ENCODE measurements at places on chromosomes 6 and 20.

- peak; percentile 40 for DNase-seq
Observed at GRCh38 chr6:106534564-106534982, 94.7 kb downstream of the RTN4IP1 start.

GRCh38 chr6:135158397-135158796 is 22.7 kb upstream of the MYB start:
- DNase-seq = no peak

- DNase-seq = no peak
Observed at GRCh38 chr6:81073318-81073717, 679.2 kb downstream of the TENT5A start.

GRCh38 chr6:20227350-20227749 is 15.1 kb upstream of the MBOAT1 start:
- no peak for DNase-seq

DNA sequence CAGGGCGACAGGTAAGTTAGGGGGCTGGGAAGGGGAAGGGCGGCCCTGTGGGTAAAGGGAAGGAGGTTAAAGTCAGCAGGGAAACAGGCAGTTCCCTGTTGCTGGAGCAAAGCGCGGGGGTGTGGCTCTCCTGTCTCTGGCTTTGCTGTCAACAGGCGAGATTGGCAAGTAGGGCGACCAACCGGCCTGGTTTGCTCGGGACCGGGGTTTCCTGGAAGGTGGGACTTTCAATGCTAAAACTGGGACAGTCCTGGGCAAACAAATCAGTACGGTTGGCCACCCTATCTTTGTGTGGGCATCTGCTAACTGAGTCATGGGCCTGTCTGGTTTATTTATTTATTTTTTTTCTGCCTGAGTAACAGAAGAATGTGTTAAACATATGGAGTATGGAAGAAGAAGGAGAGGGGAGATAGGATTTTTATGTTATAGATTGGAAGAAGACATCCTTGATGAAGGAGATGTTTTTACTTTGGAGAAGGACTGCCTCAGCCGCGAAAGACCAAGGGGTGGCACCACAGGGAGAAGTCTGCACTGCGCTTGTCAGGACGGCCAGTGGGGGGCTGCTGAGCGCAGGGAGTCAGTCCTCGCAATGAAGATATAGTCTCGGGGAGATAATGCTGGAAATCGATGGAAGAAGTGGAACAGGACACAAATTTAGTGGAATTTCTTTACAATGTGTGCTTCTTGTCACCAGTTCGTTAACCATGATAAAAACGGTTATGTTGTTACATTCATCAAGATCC is 43.4 kb upstream of the ESR1 start:
- no peak for DNase-seq

DNA sequence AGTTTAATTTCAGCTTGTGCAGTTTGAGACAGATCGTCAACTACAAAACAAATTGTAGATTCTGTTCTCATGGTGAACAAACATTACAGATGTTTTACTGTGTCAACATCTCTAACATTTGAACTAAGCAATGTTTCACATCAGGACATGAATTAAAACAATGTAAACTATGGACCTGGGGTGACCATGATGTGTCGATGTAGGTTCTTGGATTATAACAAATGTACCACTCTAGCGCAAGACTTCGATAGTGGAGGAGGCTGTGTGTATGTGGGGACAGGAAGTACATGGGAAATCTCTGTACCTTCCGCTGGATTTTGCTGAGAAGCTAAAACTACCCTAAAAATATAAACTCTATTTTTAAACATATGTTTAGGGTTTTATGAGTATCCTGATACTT is 17.1 kb downstream of the HIVEP2 start:
- no peak for DNase-seq

DNA sequence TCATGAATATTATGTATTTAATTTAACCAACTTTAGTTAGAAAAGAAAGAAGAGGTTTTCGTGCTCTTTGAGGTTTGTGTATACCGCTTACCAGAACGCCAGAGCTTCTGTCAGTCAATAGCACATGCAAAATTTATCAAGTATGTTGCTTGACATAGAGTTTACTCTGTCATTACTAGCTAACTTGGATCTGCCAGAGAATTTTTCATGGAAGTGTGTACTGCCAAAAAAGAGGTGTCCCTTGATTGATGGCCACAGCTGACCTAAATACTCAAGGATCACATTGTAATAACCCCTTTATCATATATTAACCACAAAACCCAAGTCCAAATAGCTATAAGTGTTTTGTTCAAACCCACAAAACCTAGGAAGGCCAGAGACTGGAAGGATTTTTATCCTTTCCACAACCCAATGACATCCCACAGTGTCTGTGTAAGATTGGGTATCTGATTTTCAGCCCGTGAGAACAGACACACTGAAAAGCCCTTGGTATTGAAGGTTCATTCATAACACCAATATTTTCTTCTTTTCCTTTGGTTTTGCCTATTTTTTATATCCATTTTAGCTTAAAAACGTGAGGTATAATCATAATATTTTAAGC is 194.0 kb upstream of the EYA4 start:
- no peak for DNase-seq

DNA sequence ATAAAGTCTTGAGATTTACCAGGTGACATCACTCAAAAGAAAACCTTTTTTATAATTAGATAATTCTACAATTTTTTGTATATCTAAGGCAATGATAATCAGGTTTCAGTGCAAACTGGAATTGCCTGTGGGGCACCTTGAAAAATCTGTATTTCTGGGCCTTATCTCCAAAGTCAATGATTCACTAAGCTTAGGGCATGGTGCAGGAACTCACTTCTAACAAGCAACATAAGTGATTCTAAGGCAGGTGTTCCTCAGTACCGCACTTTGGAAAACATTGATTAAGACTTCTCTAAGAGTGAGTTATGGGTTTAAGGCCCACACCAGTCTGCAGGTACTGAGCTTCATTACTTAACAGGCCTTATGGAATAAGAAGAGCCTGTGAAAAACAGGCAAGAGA is 115.3 kb downstream of the COL12A1 start:
- no peak for DNase-seq

GRCh38 chr6:130973521-130974277 is 89.3 kb downstream of the EPB41L2 start:
- no peak for DNase-seq

- no peak for DNase-seq
Observed at GRCh38 chr20:58613061-58613854, 37.8 kb upstream of the STX16 start.

DNA sequence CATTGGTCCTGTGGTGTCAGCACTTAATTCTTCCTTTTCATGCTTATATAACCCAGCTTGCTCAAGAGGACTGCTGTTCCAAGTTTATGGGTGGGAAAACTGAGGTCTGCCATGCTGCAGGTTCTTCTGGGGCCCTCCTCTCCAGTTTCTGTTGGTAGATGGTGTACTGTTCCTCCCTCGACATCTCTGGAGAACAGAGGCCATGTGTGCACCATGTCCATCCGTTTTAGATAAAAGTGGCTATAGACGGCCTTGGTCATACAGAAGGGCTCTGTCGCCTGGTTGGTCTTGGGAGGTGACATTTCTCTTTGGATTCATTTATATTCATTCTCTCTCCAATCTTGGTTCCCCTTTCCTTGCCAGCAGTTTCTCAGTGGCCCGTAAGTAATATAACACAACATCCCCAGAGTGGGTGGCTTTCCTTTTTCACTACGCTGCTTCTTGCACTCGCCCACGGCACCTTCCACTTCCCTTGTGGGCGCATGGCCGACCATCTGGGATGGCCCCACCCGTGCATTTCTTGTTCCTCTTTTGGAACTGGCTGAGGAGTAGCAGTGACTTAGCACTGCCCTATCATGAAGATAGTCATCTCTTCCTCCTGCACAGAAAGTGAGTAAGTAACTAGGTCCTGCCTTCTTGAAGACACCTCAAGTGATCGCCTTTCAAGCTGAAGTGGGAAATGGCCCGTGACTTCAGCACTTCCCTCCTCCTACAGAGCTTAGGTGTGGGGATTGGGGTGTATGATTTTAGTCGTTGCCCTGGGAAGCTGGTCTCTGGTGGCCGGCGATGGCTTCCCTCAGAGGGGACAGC is 94.2 kb downstream of the RREB1 start:
- DNase-seq = no peak

- DNase-seq = no peak
Observed at GRCh38 chr6:167583412-167583811, 243.3 kb upstream of the AFDN start.

DNA sequence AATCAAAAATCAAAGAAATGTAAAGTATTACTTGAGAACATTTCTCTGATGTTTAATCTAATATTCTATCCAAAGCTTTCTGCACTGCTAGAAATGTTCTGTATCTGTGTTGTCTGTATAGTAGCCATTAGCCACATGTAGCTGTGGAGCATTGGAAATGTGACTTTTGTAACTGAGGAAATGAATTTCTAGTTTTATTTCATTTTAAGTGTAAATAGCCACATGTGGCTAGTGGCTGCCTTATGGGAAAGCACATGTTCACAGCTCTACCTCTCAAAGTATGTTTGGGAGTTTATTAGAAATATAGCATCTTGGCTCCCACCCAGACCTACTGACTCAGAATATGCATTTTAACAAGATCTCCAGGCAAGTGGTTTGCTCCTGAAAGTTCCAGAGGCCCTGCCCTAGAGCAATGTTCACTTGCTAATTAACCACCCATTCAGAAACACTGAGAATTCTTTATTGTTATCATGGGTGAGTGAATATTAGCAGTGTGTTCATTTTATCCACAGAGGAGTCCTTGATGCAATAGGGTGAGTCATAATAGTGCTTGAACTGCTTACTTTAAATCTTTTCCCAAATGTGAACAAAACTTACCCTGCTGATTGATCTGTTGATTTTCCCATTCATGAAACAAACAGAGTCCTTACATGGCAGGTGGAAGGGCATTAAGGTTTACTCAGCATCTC is 282.7 kb downstream of the PLCB1 start:
- DNase-seq = no peak

DNA sequence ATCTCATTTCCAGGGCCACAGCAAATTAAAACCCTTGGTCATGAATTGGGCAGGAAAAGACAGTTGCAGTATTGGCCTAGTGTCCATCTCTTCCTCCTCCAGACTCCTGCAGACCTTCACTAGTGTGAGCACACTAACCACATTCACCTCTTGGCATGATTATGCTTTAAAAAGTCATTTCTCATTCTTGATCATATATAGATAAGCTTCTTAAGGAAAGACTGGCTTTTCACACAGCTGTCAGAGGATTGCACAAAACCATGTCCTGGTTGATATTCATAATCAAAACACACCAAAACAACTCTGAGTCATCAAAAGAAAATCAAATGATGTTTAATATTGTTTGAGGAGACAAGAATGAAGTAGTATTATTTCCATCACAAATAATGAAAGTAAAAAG is 52.1 kb downstream of the TMEM200A start:
- no peak for DNase-seq

GRCh38 chr6:30855429-30856075 is 28.8 kb upstream of the DDR1 start:
- DNase-seq = no peak

DNA sequence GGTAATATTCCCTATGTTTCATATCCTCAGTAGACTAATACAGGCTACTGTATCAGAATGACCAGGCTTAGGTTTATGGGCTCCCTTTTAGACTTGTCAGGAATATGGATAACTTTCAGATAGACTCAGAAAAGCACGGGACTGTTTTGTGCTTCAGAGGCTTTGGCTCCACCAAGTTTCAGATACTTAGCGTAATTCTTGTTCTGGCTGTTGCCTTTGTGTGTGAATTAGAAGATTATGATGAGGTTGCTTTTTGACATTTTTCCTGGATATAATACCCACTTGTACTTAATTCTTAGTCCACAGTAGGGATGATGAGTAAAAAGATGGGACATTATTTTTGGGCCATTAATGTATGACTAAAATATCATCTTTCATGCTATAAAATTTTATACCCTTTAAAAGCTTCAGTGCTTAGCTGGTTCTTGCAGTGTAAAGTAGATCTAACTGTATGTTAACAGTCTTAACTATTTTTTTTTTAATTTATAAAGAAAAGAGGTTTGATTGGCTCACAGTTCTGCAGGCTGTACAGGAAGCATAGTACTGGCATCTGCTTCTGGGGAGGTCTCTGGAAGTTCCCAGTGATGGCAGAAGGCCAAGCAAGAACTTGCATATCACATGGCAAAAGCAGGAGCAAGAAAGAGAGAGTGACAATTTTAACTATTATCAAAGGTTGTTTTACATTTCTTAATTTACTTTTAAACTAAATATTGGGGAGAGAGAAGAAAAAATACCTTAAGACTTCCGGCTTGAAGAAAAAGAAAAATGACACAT is 120.7 kb downstream of the ZFAND3 start:
- no peak for DNase-seq

DNA sequence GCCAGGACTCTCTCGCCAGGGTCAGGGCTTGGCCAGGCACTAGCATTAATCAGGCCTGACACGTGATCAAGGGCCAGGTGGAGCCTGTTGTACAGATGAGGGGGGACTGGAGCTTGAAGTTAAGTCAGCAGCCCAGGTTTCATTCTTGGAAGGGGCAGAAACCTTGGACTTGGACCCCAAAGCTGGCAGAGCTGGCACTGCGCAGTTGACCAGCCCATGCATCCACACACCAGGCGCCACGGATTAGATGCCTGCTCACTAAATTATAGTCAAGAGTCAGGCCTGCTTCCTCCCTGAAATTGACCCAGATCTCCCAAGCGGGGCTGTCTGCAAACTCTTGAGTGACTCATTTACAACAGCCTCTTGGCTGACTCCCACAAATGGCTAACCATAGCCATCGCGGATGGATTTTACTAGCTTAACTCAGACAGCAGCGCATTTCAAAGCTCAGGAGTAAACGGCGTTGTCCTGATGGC is 4.1 kb upstream of the TAF4 start:
- DNase-seq = no peak

DNA sequence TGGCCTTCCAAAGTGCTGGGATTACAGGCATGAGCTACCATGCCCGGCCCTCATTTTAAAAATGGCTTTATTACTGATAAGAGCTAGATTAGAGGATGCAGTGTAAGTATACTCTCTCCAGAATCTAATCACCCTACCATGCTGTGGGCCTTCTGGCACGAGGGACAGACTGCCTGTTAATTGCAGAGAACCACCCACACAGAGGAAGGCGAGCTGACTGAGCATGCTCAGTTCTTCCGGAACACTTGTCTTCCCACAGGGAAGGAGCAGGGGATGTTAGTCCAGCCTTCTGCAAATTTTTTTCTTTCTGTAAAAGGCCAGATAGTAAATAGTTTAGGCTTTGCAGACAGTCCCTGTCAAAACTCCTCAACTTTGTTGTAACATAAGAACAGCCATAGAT is 48.9 kb downstream of the ALDH5A1 start:
- DNase-seq = no peak

GRCh38 chr6:106359959-106360409 is 533 bp upstream of the CRYBG1 start:
- DNase-seq = no peak

DNA sequence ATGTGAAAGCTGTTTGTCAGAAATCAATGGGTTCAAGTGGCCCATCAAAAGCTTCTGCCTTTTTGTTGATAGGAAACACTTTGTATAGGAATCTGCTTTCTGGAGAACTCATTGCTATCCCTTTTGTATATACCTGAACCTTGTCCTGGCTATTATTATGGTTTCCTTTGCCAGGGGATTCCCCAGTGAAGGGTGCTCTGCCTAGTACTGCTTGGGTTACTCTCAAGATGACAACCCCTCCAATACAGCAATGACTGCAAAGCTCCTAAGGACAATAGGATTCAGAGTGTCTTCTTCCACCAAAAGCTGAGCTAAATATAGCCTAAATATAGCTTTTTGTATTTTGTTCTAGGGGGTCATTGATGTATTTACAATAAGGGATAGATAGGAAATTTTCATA is 54.0 kb upstream of the PTPRK start:
- no peak for DNase-seq
